ENCODE measurements at places on chromosomes 2 and 18. TPM values are rescaled to one million over a fixed set of nuclear protein-coding genes. Genes with fewer than 3 reads are reported as not detected.

GRCh38 chr18:34158881-34159690 lies 65.6 kb downstream of the NOL4 start:
- DNase-seq: peak; percentile 6

DNA sequence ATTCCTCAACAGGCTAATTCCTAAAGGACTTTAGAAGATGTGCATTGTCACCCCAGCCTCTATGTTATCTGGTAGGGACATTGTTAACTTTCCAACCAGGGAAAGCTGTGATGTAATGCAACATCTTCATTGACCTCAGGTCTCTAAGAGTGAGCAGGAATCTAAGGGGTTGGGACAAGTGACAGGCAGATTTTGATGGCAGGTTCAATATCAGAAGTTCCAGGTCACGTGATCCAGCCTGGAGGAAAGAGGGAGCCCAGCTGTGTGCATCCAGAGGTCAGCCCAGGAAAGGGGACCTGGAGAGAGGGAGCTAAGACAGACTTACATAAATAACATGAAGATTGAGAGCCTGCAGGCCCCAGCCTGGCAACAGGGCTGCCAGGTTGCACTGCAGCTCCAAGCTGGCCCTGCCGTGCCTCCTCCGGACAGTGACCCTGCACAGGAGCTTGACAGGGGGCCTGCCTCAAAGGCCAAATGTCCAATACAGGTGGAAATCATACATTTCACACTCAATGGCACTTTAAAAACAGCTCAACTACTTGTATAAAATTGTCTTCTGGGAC lies 262.2 kb upstream of the MGAT5 start:
- no peak for DNase-seq

DNA sequence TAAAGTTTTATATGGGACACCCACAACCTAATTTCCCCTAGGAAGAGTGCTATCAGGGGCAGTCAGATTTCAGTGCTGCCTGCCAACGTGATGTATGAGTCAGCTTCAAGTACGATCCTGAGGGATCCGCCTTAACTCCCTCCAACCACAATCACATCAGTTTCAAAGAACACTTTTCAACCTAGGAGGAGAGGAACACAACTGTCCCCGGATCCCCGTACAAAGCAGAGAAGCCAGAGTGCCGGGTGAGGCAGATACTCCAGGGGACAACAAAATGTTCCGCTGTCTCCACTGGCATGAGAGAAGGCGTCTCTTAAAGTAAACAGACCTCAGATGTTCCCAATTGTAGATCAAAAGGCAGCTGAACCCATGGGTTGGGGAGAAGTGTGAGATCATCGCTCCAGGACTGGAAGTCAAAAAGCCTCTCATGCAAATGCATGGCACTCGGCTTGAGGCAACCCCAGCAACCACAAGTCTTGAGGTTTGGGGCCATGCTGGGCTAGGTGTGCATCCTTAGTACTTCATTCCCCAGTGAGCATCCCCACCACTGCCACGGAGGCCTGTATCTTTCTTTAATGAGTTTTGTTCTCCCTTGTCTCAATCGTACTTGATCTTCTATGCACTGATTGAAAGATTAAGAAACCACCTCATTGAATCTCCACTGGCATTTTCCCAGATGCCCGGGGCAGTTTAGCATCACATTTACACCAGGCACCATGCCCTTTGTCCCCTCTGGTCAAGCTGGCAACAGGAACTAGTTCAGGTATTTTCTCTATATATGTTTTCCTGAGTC lies 91.0 kb upstream of the CCBE1 start:
- peak; percentile 90 for DNase-seq

DNA sequence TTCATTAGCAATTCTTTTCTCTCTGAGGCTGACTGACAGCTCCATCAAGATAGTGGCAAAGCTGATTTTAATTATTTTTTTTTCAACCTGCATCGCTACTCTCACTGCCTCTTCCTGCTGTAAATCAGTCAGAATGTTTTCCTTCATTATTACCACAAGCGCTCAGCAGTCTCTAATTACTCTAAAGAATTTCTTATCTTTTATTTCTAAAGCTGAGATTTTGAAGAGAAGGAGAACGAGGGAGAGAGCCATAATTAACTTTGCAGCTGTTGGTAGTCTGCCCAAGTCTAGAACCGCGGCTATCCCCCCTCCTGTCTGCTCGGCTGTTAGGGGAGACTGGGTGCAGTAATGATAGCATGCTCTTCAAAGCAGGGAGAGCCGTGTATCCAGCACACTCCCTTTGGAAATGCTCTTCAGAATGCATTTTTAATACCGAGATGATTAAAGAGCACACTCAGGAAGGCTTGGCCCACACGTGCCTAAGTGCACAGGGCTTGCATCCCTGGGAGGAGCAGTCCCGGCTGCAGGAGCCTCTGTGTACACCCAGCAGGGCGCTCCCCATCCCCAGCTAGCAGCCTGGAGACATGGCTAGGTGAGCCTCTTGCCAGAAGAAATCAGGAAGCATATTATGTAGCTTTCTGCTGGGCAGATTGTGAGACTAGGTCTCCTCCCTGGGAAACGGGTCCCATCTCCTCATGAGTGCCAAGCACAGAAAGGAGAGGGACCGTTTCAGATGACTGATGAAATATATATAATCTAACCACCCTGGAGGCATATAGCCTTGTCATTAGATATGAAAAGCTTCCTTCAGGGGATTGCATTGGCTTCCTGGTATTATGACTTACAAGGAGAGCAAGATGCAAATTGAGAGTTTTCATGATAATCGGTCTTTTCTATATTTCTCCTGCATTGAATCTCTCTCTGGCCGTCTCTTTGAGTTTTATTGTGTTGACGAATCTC lies 555.2 kb downstream of the CMPK2 start:
- no peak for DNase-seq

DNA sequence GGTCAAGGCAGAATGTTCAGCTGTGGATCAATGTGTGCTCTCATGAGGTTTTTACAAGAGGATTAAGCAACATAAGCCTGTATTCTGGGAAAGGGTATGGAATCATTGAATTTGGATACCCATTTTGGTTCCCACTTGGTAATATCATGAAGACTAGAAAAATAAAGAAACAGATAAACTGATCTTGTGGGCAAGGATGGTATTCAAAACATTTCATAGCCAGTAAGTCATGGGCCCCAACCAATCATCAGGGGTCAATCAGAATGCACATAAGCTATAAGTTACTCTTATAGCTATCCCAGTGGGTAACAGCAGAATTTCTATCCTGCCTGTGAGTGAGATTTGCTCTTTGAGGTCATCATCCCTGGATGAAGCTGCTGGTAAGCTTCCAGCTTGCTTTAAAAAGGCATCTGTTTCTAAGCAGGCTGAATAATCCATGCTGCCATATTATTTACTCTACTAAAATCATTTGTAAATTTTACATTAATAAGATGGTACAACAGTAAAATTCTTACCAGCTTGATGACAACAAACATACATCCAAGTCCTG lies 291.2 kb downstream of the RAD51AP2 start:
- no peak for DNase-seq

- DNase-seq: peak; percentile 71
Measured at GRCh38 chr2:120053891-120054290, 41.0 kb downstream of the EPB41L5 start.

GRCh38 chr2:217792626-217793527 lies 209.9 kb downstream of the TNS1 start:
- no peak for DNase-seq

The UGT1A6 gene
- not detected for total RNA-seq

The HRH4 gene
- total RNA-seq: not detected
